ENCODE measurements at places on chromosomes 3 and 15. TPM values are rescaled to one million over a fixed set of nuclear protein-coding genes. Genes with fewer than 3 reads are reported as not detected.

DNA sequence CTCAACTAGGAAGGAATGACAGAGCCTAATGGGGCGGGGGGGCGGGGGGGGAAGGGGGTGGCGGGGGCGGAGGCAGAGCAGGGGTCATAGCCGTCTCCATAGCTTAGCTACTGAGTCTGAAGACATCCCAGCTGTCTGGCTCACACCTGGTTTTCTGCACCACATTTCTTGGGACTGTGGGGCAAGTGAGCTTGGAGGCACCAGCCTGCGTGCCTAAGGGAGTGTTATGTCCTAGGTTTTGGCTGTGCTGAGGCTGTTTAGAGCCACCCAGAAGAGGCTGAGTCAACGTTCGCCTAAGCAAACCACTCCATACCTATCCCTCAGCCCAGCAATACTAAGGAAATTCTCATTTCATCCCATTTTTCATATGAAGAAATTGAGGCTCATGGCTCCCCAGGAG is 1.4 kb downstream of the IL17RD start:
- no peaks in the 10 kb centered on the region for H3K4me1 ChIP-seq
- DNase-seq = no peak
- H3K36me3 ChIP-seq = no peaks in the 10 kb centered on the region
- H3K27me3 ChIP-seq = no peaks in the 10 kb centered on the region
- H3K27ac ChIP-seq = no peak overlapping the region
- H3K4me3 ChIP-seq = no peak overlapping the region

The SKIC8 gene
- total RNA-seq = 20.3 TPM

- H3K27me3 ChIP-seq = no peaks in the 10 kb centered on the region
- H3K4me3 ChIP-seq = no peak overlapping the region
- H3K4me1 ChIP-seq = no peaks in the 10 kb centered on the region
- no peak for DNase-seq
- no peak overlapping the region for H3K27ac ChIP-seq
- H3K36me3 ChIP-seq = no peaks in the 10 kb centered on the region
Observed at GRCh38 chr3:34859746-34860145, 779.6 kb upstream of the ARPP21 start.

GRCh38 chr3:100471444-100471843 is 21.0 kb upstream of the TMEM45A start:
- no peak overlapping the region for H3K4me3 ChIP-seq
- no peaks in the 10 kb centered on the region for H3K27me3 ChIP-seq
- no peak overlapping the region for H3K27ac ChIP-seq

- no peaks in the 10 kb centered on the region for H3K36me3 ChIP-seq
- no peak overlapping the region for H3K4me3 ChIP-seq
- H3K27me3 ChIP-seq = no peaks in the 10 kb centered on the region
- DNase-seq = no peak
- H3K27ac ChIP-seq = no peak overlapping the region
- H3K4me1 ChIP-seq = no peaks in the 10 kb centered on the region
Observed at GRCh38 chr15:89370120-89370977, 35.7 kb upstream of the POLG start.
